Lung (tissue), 17 donors: ENCODE measurements at places on chromosomes 3 and 15. TPM values are rescaled to one million over a fixed set of nuclear protein-coding genes. Genes with fewer than 3 reads are reported as not detected.

- no peak for DNase-seq
Measured at GRCh38 chr15:82172506-82172905, 90.0 kb downstream of the EFL1 start.

GRCh38 chr3:157981819-157982218 is 124.4 kb downstream of the SHOX2 start:
- DNase-seq = no peak

DNA sequence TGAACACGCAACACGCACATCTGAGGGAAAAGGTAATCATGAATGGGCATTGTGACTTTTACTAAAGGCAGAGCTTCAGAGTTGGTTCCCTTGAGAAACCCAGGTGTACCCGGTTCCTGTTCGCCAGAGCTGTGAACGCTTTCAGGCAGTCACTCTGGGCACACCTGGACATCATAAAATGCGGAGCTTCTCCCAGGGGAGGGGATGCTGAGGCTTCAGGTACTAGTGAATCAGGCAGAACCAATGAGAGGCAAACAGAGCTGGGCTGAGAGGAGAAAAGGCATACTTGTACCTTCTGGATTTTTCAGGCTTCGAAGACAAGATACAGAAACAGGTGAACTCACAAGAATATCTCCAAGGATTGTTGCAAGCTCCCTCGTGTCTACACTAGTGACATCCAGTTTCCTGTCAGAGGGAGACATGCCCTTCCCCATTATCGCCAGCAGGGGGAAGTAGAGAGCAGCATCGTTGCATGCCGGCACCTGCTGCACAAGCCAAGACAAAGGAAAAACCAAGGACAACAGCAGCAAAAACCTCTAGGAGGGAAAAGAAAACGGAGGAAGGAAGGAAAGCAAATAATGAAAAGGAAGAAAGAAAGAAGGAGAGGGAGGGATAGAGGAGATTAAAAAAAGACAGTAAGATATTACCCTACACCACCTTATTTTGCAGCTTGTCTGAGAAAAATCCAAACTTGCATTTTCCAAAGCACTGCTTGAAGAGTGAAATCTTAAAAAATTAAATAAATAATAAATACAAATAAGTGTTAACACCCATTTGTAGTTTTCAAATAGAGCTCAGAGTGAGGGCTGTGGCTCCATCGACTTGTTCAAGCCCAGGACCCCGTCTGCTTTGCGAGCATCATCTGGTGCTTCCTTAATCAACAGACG is 2.0 kb downstream of the AHSG start:
- DNase-seq = peak; percentile 76

- DNase-seq = no peak
Measured at GRCh38 chr3:155605571-155605970, 139.3 kb downstream of the PLCH1 start.

DNA sequence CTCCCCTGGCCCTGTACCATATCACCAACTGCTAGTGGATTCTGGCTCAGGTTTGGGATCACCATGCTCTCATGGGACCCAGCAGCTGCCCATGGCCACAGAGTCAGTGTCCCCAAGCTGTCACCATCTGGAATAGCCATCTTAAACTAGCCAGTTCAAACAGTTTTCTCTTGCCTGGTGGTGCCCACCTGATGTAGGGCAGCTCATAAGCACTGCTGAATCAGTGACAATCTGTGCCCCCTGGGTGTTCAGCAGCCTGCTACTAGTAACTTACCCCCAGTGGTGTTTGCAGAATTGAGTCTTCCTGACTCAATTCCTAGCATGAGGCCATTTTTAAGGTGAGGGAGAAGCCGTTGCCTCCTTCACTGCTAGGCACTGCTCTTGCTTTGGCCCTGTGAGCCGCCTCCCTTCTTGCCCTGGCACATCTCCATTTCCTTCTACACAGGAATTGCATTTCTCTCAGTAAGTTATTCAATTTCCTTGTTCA is 7.9 kb downstream of the RPSA start:
- DNase-seq = no peak

GRCh38 chr3:195087328-195087727 is 183.6 kb downstream of the XXYLT1 start:
- no peak for DNase-seq

DNA sequence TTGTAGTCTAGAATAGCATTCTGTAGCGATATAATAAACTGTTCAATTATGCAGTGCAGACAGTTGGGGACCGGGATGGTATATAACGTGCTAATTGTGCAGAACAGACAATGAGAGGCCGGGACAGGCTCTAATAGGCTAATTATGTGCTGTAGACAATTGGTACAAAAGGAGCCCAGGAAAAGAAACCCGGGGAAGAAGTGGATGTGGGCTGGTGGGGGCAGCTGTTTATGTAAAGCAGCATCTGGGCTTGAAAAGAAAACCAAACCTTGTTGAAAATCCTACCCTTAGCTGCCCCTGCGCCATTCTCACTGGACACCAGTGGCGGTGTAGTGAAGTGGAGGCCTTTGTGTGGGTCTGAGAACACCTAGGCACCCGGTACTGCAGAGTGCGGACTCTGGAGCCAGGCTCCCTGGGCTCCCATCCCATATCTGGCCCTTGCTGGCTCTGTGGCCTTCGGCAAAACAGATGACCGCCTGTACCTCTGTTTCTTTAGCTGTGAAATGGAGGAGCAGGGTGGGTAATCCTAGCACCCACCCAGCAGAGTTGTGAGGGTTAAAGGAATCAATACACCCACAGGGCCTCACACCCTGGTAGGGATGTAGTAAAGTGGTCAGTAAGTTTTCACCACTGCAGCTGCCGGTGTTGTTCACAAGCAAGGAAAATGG is 51.5 kb downstream of the CMTM6 start:
- no peak for DNase-seq

- no peak for DNase-seq
Measured at GRCh38 chr15:82739086-82739485, 29.4 kb upstream of the AP3B2 start.

GRCh38 chr3:48285132-48285531 is 44.2 kb downstream of the ZNF589 start:
- no peak for DNase-seq

DNA sequence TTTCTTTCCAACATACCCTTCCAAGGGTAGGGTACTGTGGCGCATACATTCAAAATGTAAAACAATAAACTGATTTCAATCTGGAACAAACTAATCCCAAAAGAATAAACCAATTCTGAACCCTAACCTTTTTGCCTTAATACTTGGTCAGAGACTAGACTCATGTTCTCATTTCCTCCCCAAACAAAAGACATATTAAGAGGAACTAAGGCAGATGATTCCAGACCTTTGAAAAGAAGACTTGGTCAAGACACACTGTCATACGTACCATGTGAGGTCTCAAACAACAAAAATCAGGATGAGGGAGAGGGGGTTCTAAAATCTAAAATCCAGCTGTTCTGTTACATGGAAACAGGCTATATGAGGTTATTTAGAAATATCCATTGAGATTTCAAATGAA is 102.1 kb downstream of the RFTN1 start:
- no peak for DNase-seq

DNA sequence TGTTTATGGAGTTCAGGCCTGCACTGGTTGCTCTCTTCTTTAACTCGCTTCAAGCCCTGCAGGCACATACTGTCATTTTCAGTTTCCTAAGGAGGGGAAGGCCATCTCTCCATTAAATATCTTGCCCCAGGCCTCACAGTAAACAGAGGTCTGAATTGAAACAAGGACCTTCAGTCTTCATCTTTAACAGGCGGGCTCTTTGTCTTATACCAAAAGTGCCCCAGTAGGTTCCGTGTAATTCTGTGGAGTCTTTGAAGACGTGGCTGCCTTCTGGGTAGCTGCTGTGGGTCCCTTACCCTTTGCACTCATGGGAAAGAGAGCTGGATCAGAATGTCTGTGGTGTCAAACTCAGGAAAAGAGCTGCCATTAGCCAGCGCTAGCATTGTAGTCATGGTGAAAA is 161.2 kb downstream of the APBA2 start:
- DNase-seq = no peak

DNA sequence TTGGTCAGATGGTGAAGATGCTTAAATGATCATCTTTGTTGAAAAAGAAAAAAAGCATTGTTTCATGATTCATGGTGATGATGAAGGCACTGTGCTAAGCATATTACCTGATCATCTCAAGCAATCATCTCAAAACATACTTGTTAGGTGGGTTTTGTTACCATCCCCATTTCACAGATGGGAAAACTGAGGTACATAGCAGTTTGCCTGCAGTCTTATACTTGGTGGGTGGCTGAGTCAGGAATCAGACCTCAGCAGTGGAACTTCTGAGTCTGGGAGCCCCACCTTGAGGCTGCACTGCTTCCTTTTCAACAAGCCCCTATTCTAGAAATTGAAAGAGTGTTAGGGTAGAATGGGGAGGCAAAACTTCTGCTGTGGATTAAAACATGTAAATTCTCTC is 341.1 kb downstream of the THSD4 start:
- no peak for DNase-seq

DNA sequence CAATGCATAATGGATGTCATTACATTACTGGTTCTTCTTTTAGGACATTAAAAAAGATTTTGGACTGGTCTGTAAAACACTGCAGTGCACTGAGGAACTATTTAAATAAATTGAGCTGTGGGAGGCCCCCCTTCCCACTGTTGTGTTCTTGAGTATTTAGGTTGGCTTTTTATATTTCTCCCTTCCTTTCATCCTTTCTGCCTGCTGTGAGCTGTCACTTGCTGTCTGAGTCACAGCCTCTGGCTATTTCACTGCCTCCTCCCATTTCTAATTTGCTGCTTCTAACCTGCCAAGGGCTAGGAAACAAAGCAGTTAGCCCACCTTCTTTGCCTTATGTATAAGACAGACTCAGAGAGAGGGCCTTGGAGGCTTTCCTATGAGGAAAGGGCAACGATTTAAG is 89.0 kb upstream of the FNDC3B start:
- DNase-seq = no peak

- no peak for DNase-seq
Measured at GRCh38 chr3:189457201-189457607, 174.0 kb upstream of the TP63 start.

DNA sequence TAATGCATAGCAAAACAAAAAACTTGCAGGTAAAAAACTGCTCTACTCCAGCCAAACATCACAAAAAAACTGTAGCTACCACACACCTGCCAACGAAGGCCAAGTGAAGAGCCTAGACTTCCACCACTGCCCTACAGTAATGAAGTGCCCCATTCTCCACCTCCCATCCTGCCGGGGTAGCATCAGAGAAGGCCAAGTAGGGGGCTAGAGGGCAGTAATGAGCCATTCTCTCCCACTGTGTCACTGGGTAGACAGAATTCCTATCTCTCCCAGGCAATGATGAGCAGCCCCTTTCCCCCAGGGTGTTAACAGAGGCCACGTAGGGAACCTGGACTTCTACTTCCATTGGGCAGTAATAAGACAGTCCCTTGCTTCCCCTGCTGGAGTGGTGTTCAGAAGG is 9.5 kb downstream of the SEC22C start:
- DNase-seq = no peak

GRCh38 chr3:14792691-14793121 is 26.1 kb upstream of the FGD5 start:
- no peak for DNase-seq

DNA sequence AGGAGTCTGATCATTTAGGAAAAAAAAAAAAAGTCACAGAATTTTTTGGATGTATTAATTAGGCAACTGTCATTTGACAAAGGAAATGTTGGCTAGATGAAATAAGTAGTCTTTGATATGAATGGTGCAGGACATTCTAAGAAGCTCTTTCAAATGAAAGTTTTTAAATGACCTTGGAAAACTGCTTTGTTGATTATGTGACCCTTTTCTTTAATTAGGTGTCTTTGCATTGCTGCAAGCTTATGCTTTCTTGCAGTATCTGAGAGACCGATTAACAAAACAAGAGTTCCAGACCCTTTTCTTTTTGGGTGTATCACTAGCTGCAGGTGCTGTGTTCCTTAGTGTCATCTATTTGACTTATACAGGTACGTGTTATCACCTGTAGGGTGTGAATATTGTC is 84.0 kb downstream of the STT3B start:
- peak; percentile 60 for DNase-seq

GRCh38 chr3:191328962-191329653 is at the start of gene CCDC50:
CCDC50 (plus strand) TSS chr3:191329394; CDS start chr3:191329675, 281 bp downstream.
- DNase-seq = peak; percentile 87

GRCh38 chr3:159069091-159069490 is 267.2 kb downstream of the MFSD1 start:
- DNase-seq = no peak

- no peak for DNase-seq
Measured at GRCh38 chr15:38176691-38177090, 75.9 kb upstream of the SPRED1 start.

GRCh38 chr15:59237119-59237855 is 30.6 kb downstream of the LDHAL6B start:
- DNase-seq = no peak

GRCh38 chr15:96042734-96043224 is 287.7 kb upstream of the NR2F2 start:
- DNase-seq = no peak

- no peak for DNase-seq
Measured at GRCh38 chr15:83602021-83602420, 51.9 kb upstream of the ADAMTSL3 start.

DNA sequence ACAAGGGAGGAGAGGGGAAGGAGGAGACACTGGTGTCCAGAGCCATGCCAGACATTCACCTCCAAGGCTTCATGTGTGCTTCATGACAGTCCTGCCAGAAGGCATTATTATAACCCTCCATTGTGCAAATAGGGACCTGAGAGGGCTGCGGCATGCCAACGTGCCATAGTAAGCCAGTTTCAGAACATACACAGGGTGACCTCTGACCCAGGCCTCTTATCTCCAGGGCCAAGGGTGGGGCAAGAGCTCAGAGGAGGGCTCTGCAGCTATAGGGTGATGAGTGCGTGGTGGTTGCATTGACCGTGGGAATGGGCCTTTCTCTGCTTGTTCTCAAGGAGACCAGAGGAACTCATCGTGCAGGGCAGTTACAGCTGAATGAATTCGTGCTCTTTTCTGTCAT is 9.7 kb upstream of the ACSBG1 start:
- DNase-seq = no peak

- peak; percentile 83 for DNase-seq
Measured at GRCh38 chr15:64686130-64686735, 89.2 kb downstream of the RBPMS2 start.

DNA sequence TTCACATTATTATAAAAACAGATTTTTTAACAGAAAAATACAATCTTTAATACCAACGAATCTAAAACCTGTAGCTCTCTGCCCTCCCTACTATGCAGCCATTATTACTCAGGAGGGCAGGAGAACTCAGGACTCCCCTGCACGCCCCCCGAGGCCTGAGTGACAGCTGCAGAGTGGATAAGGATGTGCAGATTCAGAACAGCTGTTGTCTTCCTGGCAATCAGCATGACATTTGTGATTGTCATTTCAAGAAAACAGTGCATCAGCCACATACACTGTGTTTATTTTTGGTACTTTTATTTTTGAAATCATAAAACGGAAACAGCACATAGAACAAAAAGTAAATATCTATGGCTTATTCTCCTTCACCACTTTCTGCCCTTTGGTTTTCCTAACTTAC is 450.8 kb downstream of the OCA2 start:
- no peak for DNase-seq

The CAND2 gene
- 5.9 TPM for total RNA-seq

The TRIM71 gene
- total RNA-seq = 2.9 TPM

The ACKR2 gene
- total RNA-seq = 5.7 TPM

The CPEB1 gene
- 4.0 TPM for total RNA-seq

The CLDN1 gene
- total RNA-seq = 29.8 TPM

The VIPR1 gene
- 77.0 TPM for total RNA-seq

The CNTN4 gene
- total RNA-seq = 30.7 TPM

The AGBL1 gene
- 147 TPM for total RNA-seq

The RAB6B gene
- 5.1 TPM for total RNA-seq
